ENCODE measurements at places on chromosomes 5 and 9.

GRCh38 chr9:128828719-128829452 is 708 bp downstream of the SPOUT1 start:
- no peak for DNase-seq

DNA sequence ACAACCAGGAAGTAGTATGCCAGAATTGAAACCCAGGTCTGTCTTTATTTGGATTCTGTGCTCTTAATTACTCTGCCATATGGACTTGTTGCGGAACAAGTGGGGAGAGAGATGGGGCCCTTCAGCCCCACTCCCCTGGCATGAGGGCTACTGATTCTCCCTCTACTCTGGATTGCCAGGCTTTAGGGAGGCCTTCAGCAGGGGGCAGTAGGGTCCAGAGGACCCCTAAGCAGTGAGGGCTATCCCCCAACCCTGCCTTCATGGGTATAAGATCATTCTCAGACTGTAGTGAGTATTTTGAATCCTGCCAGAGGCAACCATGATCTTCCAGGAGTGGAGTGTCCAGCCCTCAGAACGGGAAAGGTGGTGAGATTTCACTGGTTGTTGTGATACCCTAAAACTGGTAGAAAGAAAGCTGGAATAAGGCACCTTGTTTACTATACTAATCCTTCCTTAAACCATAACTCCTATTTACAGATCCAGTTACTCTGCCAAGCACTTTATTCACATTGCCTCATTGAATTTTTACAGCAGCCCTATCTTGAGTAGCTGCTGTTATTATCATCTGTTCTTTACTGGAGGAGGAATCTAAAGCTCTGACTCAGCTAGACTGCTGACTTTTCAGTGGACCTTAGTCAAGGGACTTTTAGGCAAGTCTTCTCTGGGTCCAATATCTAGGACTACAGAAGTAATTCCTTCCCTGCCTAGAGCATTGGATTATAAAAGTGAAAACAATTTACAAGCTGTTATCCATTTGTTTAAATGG is 31.3 kb upstream of the LARP1 start:
- no peak for DNase-seq

DNA sequence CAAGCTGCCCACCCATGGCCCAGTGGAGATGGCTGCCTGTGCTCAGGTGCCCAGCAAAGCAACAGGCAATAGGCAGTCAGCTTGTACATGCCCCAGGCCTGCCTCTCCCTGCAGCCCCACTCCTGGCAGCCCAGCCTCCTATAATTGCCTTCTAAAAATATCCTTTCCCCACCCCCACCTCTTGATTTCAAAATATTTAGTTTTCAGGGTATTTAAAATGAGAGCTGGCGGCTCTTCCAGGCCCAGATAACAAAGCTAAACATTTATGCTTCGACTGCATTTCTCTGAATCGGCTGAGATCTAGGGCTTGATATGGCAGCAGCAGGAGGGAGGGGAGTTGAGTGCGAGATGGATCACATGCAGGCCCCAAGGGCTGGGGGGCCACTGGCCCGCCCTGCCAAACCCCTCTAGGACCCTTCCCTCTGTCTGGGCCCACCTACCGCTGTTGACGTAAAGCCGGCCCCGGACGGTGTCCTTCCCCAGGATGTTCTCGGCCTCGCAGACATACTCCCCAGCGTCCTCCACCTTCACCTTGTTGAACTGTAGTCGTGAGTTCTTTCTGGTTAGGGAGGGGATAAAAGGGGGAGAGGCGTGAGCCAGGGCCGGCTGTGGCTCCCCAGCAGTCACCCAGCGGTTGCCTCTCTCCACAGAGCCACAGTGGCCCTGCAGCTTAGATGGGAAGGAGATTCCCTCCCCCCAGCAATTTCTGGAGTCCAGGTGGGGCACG is 85.0 kb downstream of the PSD2 start:
- DNase-seq, result no peak

DNA sequence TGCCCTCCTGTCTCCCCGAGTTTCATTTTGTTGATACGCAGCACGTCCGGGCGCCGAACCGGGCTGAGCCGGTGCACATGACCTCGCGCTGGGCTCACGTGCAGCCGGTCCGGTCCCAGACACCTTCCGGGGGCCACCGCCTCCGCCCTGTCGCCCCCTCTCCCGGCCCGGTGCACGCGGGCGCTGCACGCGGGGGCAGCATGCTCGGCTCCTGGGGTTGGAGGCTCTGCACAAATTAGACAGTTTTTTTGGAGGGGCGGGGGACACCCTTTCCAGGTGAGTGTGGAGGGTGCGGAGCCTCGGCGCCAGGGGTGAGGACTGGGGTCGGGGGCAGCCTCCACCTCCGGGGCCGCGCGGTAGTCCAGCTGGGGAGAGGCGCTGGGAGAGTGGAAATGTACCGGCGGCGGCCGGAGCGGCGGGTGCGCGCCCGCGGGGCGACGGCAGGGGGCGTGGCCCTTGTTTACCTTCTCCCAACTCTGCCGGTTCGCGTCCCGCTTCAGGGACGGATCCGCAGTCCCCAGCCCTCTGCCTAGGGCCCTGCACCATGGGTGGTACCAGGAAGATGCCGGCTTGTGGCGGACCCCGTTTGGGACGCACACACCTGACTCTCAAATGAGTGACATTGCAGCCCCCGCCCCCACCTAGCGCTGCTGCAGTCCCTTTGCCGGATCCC is 1.1 kb downstream of the JADE2 start:
- peak; percentile 40 for DNase-seq

DNA sequence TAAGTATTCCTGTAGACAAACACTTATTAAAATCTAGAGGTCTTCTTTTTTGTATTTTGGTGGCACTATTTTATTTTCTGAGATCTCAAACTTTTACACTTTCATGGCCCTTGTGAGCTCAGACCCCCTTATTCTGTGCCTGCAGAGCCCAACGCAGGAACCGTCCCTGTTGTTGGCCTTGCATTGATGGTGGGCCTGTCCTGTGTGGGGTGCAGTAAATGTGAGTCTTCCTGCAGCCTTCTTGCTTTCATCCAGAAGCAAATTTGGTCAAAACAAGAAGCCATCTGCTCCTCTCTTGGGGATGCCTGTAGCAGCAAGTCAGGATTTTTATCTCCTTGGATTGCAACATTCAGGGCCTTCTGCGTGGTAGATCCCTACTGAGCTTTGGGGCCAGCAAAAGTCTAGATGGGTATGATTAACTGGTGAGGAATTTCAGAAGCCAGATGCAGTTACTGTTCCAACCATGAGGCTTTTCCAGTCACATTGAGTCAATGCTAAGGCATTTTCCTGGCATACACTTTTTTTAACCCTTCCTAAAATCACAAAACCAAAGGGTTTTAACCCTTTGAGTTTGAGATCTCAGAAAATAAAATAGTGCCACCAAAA is 31.7 kb downstream of the BASP1 start:
- no peak for DNase-seq

GRCh38 chr9:19162956-19163355 is 35.7 kb upstream of the PLIN2 start:
- DNase-seq, result no peak

GRCh38 chr5:6785161-6785860 is 72.1 kb downstream of the TENT4A start:
- DNase-seq, result no peak

- DNase-seq, result peak; percentile 7
Measured at GRCh38 chr5:28344836-28345433, 1306.5 kb upstream of the CDH9 start.

DNA sequence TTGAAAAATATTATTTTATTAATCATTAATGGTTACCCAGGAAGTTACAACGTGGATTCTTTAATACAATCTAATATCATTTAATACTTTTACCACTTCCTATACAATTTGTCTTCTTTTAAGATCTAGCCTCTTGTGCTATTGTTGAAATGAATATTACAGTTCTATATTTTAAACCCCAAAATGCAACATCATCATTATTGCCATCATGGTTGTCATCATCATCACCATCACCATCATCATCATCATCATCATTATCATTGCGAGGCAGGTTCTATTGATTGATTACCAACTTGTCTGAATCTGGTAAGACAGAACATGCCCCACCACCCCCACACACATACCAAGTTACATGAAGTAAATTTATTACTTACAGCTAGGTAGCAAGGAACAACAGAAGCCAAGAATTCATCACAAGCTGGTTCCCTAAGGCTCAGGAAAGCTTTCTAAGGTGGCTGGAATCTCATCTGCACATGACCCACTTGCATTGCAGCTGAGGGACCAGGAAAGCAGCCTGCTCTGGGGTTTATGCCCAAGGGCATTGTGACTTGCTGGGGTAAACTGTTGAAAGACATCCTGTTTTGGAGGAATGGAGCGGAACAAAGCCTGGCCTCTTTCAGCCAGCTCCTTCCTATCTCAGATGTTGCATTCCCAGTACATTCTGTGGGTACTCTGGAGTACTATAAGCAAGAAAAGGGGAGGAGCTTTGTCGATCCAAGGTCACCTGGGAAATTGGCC is 418.1 kb downstream of the PRR16 start:
- no peak for DNase-seq

- DNase-seq, result no peak
Measured at GRCh38 chr5:58090704-58091103, 369.2 kb downstream of the PLK2 start.

GRCh38 chr9:136143215-136144001 is 24.7 kb upstream of the TMEM250 start:
- peak; percentile 6 for DNase-seq

- no peak for DNase-seq
Measured at GRCh38 chr9:18710065-18710464, 236.1 kb downstream of the ADAMTSL1 start.

GRCh38 chr9:90953200-90953599 is 151.6 kb downstream of the SYK start:
- DNase-seq, result no peak

GRCh38 chr5:35442885-35443639 is 174.6 kb upstream of the SPEF2 start:
- no peak for DNase-seq

GRCh38 chr5:144275329-144275728 is 104.7 kb downstream of the KCTD16 start:
- DNase-seq, result peak; percentile 43

DNA sequence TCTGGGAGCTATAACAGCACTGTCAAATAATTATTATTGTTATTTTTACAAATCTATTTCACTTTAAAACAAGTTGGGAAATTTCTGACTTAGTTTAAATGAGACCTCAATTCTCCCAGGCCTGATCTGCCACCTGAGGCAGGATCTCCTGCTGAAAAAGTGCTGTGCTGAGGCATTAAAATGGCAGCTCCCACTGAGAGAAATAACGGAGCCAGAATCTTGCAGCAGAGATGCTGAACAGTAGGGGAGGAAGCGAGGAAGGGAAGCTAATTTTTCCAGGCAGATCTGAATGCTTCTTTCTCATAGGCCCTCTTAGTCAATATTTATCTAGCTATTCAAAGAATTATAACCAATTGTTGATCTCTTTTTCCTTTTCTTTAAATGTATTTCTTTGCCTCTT is 196.3 kb downstream of the ZNF462 start:
- DNase-seq, result no peak

- no peak for DNase-seq
Measured at GRCh38 chr5:1423901-1424603, 21.2 kb downstream of the SLC6A3 start.

DNA sequence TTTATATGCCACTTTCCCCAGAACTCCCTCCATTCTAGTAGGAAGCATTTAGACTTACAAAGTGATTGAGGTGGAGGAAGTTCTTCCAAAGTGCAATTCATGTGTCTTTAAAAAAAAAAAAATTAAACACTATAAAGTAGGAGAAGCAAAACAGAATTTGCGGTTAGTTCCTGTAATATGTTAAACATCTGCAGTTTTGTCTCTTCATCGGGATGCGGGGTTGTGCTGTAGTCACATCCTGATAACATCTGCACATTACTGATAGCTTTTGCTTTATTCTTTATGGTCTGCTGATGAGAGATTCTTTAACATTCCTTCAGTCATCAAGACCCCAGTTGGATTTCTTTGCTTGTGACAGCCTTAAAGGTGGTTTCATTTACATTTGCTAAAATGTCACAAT is 694.3 kb downstream of the NR2F1-AS1 start:
- DNase-seq, result no peak

GRCh38 chr9:121699571-121700164 is 48.2 kb downstream of the DAB2IP start:
- DNase-seq, result peak; percentile 51

GRCh38 chr9:96680812-96681499 is 25.8 kb upstream of the PRXL2C start:
- DNase-seq, result no peak

Measured in NCI-H146 (cell line).